ENCODE measurements at places on chromosomes 7 and 10.
A peak's percentile ranks its signal among the peaks of the same experiment; 100 is the strongest.

DNA sequence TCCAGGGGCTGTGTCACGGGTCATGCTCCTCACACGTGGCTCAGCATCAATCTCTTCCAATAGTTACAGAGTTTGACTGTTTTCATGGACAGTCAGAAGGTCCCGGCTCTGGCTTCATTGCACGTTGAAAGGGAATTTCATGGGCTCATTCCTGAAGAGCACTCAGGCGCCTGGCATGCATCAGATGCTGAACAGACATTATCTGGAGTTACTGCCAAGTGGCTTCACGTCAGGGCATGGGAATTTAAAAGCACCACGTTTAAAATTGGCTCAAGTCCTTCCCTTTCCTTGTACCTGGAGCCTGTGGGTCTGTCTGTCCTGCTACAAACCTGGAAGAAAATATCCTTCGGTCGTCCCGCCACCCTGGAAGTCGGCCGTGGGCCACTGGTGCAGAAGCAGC is 50.4 kb downstream of the CFAP46 start:
- DNase-seq: no peak

GRCh38 chr10:70740406-70741288 is 44.5 kb downstream of the TBATA start:
- no peak for DNase-seq

DNA sequence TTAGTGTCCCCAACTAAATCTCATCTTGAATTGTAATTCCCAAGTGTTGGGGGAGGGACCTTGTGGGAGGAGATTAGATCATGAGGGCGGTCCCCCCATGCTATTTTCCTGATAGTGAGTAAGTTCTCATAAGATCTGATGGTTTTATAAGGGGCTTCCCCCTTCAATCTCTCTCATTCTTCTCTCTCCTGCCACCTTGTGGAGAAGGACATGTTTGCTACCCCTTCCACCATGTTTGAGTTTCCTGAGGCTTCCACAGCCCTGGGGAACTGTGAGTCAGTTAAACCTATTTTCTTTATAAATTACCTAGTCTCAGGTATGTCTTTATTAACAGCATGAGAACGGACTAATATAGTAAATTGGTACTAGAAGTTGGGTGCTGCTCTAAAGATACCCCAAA is 365.6 kb downstream of the ANKRD7 start:
- DNase-seq: no peak

- no peak for DNase-seq
Measured at GRCh38 chr7:50262916-50263690, 41.4 kb upstream of the IKZF1 start.

- no peak for DNase-seq
Measured at GRCh38 chr10:61784354-61785133, 117.0 kb upstream of the ARID5B start.

GRCh38 chr10:10330418-10330817 is 687.3 kb upstream of the CELF2 start:
- DNase-seq: no peak

GRCh38 chr10:35822316-35822715 is 180.2 kb upstream of the FZD8 start:
- peak; percentile 57 for DNase-seq

- DNase-seq: no peak
Measured at GRCh38 chr10:77301305-77301730, 336.3 kb downstream of the KCNMA1 start.

- DNase-seq: no peak
Measured at GRCh38 chr10:102394801-102395399, 605 bp upstream of the NFKB2 start.

- peak; percentile 94 for DNase-seq
Measured at GRCh38 chr10:118046395-118047156, at the start of gene RAB11FIP2. Gene RAB11FIP2 (minus strand): TSS chr10:118046941. CDS start chr10:118046163, 778 bp downstream.

- DNase-seq: no peak
Measured at GRCh38 chr7:2776401-2776800, 67.7 kb downstream of the GNA12 start.

GRCh38 chr7:105831824-105832535 is 44.4 kb downstream of the ATXN7L1 start:
- DNase-seq: no peak

GRCh38 chr10:24340883-24341282 is 131.9 kb downstream of the KIAA1217 start:
- no peak for DNase-seq

- DNase-seq: no peak
Measured at GRCh38 chr7:17401791-17402627, 103.6 kb downstream of the AHR start.

- DNase-seq: no peak
Measured at GRCh38 chr7:152866791-152867501, 107.4 kb downstream of the ACTR3B start.

GRCh38 chr10:86700851-86701617 is 32.7 kb downstream of the LDB3 start:
- no peak for DNase-seq

DNA sequence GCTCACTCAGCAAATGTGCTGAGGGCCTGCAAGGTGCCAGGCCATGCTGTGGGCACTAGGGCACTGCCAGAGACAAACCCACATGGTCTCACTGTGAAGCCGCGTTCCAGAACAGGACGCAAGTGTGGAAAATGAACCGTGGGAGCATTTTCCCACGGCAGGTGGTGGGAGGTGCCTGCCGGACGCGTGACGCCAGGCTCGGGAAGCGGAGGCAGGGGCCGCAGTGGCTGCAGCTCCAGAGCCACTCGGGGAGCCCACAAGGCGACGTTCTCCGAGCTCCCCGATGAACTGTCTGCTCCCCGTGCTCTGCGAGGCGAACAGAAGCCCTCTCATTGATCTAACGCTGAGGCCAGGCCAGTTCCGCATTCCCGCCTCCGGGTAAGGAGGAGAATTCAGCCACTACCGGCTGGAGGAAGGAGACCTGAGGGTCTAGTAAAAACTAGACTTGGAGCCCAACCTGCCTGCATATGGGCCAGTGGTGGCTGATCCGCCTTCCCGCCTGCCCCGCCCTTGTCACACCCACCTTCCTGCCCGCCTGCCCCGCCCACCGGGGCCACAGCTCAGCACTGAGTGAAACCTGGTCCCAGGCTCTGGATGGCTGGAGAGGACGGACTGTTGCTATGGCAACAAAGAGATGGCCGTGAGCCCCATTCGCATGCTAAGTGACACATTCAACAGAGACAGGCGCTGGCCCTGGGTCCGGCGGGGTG is 13.1 kb downstream of the ADGRA1 start:
- no peak for DNase-seq

- DNase-seq: no peak
Measured at GRCh38 chr10:67200913-67201564, 275.2 kb downstream of the LRRTM3 start.
